Activated CD4-positive, alpha-beta T cell treated with anti-CD3 and anti-CD28 coated beads for 36 hours (primary cell): ENCODE measurements at places on chromosomes 4 and X. TPM values are rescaled to one million over a fixed set of nuclear protein-coding genes. Genes with fewer than 3 reads are reported as not detected.

The STK32B gene
- total RNA-seq, result not detected

The COPS4 gene
- 35.7 TPM for total RNA-seq

The TNMD gene
- not detected for total RNA-seq

The CT45A2 gene
- not detected for total RNA-seq

DNA sequence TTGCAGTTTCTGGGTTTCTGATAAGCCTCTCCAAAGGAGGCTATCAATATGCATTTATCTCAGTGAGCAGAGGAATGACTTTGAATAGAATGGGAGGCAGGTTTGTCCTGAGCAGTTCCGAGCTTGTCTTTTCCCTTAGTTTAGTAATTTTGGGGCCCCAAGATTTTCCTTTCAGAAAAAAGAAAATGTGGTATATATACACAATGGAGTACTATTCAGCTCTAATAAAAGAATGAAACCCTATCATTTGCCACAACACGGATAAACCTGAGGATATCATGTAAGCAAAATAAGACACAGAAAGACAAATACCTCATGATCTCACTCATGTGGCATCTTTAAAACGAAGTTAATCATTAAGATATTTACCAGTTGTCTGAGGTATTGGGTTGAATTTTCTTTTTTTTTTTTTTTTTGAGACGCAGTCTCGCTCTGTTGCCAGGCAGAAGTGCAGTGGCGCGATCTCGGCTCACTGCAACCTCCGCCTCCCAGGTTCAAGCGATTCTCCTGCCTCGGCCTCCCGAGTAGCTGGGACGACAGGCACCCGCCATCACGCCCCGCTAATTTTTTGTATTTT, 540 bp downstream of the ZNF721 start:
- peaks cover 67% of the 10 kb centered on the region for H3K36me3 ChIP-seq
- H3K27ac ChIP-seq, result peak overlapping the region; percentile 97
- peaks cover 33% of the 10 kb centered on the region for H3K4me1 ChIP-seq
- DNase-seq, result no peak

GRCh38 chrX:7261672-7262332, 113.8 kb upstream of the PUDP start:
- H3K4me1 ChIP-seq, result no peaks in the 10 kb centered on the region
- no peak overlapping the region for H3K4me3 ChIP-seq
- no peak for DNase-seq

GRCh38 chr4:100933628-100934027, 413.7 kb downstream of the PPP3CA start:
- H3K27ac ChIP-seq, result no peak overlapping the region
- no peaks in the 10 kb centered on the region for H3K36me3 ChIP-seq
- H3K4me1 ChIP-seq, result peaks cover 10% of the 10 kb centered on the region
- H3K27me3 ChIP-seq, result peaks cover 2% of the 10 kb centered on the region
- H3K4me3 ChIP-seq, result no peak overlapping the region
- DNase-seq, result no peak

- H3K36me3 ChIP-seq, result peaks cover 19% of the 10 kb centered on the region
- H3K4me1 ChIP-seq, result peaks cover 5% of the 10 kb centered on the region
- H3K27ac ChIP-seq, result no peak overlapping the region
- no peak overlapping the region for H3K4me3 ChIP-seq
These were observed 218.2 kb downstream of the SCFD2 start for GRCh38 chr4:53147711-53148110.

- peaks cover 18% of the 10 kb centered on the region for H3K36me3 ChIP-seq
- no peaks in the 10 kb centered on the region for H3K4me1 ChIP-seq
These were observed 19.9 kb downstream of the COPS4 start for GRCh38 chr4:83054928-83055327.

DNA sequence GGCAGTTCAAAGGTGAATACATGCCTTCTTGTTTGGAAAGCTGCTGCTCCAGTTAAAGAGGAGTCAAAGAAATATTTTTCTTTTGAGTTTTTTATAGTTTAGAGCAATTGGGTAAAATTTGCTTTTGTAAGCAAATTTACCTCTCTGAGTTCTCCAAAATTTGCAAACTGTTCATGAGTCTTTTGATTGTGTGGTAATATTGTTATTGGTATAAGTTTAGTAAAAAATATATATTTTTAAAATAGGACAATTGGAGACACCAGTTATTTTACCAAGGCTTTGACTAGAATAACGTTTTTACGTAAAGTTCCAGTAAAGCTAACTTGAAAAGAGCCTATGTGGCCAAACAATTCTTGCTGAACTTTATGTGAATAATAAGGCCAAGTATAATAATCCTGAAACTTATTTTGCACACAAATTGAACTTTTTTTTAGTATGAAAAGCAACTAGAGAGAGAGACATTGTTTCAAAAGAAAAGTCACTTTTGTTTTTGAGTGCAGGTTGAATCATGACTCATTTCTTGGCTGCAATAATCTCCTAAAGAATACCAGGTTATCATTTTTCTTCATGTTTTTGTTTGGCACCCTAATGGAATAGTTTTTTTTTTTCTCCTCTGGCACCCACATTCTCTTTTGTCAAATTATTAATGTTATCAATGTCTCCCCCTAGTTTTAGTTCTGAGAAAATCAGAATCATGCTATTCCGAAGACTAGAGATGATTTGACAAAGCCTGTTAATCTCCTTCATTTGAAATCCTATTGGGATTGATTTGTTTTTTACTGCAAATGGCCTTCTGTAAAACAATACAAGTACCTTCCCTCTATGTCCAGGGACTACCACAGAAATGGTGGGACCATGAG, 57.1 kb downstream of the UGT2B10 start:
- peaks cover 2% of the 10 kb centered on the region for H3K27me3 ChIP-seq
- H3K4me3 ChIP-seq, result no peak overlapping the region
- H3K4me1 ChIP-seq, result no peaks in the 10 kb centered on the region
- no peak for DNase-seq
- no peak overlapping the region for H3K27ac ChIP-seq

DNA sequence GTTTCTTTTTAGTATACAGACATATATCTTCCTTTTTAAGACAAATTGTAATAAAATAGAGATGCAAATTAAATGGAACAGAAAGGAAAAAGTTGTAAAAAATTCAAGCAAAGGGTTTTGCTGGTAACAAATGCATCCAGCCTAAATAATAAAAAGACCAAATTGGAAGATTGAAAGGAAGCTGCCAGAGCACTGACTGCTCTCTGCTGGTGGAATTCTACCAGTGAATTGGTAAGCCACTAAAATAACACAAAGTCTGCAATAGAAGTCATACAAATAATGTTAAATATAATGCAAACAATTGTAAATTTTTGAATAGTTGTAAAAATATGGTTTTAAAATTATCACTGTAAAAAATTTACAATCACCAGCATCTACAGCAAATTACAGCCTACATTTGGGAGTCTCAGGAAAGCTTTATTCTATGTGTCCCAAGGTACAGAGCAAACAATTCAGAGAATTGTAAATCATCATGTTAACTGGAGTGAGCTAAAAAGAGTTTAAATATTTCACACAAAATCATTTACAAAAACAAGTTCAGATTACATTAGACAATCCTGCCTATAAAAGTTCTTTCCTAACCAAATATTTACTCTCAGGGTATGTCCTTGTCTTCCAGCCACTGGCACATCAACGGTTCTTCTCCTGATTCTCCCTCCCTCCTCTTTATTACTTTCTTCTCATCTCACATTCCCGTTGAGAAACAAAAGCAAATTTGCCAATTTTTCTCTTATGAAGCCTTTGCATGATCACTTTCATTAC, 1322.5 kb downstream of the PCDH7 start:
- H3K4me1 ChIP-seq, result no peaks in the 10 kb centered on the region
- no peak overlapping the region for H3K4me3 ChIP-seq
- no peaks in the 10 kb centered on the region for H3K27me3 ChIP-seq
- H3K27ac ChIP-seq, result no peak overlapping the region
- DNase-seq, result no peak
- H3K36me3 ChIP-seq, result no peaks in the 10 kb centered on the region

- H3K36me3 ChIP-seq, result peaks cover 37% of the 10 kb centered on the region
- H3K27me3 ChIP-seq, result no peaks in the 10 kb centered on the region
- no peak overlapping the region for H3K27ac ChIP-seq
- peaks cover 20% of the 10 kb centered on the region for H3K4me1 ChIP-seq
These were observed 67.0 kb downstream of the TMEM156 start for GRCh38 chr4:38964942-38965775.
